EL (cell line): ENCODE measurements at places on chromosomes 4 and X.

DNA sequence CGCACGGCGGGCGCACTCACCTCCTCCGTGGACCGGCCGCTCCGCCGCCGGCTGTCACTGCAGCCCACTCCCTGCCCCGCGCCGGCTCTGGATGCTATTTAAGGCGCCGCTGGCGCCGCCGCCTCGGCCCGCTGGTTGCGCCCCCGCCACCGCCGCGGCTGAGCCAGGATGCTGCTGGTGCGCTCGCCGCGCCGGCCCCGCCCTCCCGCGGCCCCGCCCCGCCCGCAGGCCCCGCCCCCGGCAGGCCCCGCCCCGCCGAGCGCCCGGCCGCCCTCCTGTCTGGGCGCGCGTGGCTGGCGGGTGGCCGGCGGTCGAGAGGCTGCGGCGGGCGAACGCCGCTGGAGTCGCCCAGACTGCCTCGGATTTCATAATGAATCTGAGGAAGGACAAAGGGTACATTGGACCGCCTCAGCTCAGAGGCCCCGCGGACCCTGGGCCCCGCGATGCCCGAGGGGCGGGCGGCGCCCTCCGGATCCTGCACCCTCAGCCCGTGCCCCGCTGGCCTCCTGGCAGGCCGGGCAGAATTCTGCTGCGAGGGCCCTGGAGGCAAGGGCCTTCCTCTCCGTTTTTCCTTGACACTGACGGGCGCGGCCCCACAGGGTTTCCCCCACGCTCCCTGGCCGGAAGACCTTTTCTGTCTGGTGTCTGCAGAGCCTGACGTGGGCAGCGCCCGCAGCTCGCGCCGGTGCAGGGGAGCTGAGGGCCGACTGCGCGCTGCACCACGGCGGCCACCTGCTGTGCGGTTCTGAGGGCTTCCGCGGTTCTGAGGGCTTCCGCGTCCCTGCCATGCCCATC is at the start of gene ACSL1:
Gene ACSL1 (minus strand): TSS at position 73 of the 795 bp plus-strand sequence. CDS start 22,454 bp downstream, outside the sequence.
- peak; percentile 62 for DNase-seq

DNA sequence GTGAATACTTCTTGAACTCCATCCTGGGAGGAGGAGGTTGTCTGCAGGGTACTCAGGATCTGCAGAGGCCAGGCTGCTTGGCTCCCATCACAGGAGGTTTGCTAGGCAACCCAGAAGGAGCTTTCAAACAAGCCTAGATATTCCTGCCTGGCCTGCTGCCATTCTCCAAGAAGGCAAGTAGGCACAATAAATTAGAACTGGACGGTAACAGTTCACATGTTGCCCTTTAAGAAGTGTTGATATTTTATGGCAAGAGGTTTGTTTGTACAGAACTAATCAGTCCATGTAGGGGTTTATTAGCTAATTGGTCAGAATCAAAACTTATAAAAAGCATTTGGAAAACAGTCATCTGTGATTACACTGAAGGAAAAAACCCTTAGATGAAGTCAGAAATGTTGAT is 39.3 kb downstream of the SYNPO2 start:
- no peak for DNase-seq

DNA sequence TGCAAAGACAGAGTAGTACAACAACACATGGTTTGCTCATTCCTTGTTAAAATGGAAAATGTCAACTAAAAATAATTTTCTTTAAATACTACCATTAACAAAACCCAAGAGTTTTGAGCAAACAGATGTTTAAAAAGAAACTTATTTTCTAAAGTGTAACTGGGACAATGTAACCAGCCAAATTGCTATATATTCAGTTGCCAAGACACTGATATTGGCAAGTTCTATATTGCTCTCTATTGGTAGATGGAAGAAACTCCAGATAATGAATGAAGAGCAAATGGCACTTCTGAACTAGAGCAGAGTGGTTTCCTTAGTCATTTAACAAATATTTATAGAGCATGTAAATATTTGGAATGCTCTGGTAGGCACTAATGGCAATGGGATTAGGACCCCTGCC is 966.2 kb downstream of the RPA4 start:
- DNase-seq, result peak; percentile 3

DNA sequence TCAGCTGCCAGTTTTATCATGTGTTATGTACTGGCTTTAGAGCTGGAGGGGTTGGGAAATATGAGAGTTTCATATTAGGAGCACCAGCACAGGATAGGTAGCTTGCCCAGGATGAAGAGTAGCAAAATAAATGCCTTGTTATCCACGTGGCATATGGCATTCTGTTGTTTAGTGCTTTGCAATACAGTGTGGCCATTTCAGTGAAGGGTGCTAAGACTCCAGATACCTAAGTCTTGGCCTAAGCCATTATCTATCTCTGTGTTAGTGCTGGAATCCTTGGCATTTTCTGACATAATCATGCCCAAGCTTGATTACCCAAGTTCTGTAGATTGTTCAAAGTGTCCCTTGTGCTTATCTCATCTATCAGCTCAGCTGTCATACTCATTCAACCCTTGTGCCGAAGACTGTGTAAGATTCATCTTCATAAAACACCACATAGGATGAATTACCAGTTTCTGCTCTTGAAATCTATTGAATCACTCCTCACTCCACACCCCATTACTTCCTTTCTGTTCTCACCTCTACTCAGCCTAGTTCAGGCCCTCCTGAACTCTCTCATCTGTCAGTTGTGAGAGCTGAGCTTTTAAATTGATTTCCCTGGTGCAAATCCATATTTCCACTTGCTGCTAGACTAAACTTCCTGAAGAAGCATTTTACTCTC is 73.5 kb downstream of the CLCN5 start:
- DNase-seq, result no peak

- DNase-seq, result peak; percentile 89
Measured at GRCh38 chr4:156293657-156294297, 340.1 kb upstream of the CTSO start.

DNA sequence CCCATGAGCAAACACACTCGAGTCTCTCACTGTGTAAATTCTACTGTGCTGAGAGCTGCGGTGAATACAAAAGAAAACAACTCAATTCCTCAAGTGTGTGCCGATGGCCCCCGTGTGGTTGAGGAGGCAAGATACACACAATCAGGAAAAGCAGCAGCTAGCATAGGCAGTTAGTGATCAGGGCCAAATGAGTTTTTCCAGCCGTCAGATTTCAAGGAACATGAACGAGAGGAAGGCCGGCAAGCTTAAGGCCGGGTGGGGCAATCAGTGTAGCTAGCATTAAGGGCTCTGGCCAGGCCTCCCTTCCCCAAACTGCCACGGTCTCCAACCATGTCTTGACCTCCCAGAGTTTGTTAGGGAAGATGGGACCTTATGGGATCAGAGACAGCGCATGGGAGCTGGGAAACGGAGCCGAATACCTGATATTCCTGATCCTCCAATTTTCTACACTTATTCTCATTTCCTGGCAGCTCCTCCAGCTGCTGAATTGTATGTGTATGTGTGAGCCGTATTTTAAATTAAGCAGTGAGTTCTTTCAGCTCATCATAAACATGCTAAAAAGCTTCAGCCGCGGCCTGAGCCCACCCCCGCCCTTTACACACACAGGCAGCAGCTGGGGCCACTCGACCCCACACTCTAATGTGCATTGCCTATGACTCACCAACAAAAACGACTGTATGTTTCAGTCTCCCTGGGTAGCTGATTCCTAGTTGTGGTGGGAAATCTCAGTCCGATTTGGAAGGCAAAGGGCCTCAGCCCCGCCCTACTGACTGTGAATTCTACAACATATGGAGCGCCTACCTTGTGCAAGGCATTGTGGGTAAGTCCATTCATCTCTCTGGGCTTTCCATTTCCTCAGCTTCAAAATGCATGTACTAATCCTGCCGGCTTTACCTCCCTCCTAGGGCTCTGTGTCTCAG is 59.9 kb downstream of the RTL9 start:
- peak; percentile 73 for DNase-seq

- no peak for DNase-seq
Measured at GRCh38 chr4:7337196-7338058, 97.3 kb downstream of the PSAPL1 start.

DNA sequence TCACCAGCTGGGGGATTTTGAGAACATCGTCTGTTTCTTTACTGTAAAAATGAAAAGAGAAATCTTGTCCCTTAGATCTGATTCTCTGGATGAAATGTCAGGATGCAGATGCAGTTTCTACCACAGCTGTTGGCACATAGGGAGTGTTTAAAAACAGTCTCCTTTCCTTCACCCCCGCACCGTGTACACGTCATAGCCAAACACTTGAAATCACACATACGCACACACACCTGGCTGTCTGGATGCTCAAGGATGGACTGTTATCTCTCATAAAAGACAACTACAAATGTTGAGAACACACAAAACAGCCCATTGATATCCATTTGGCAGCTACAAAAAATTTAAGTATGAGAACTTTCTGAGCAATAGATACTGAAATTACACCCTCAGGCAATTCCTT is 275.8 kb upstream of the CLNK start:
- DNase-seq, result no peak

GRCh38 chrX:109954333-109954732 is 48.6 kb upstream of the TMEM164 start:
- DNase-seq, result peak; percentile 18
